ENCODE measurements at places on chromosomes 5 and 9. TPM values are rescaled to one million over a fixed set of nuclear protein-coding genes. Genes with fewer than 3 reads are reported as not detected.

The BHMT2 gene
- total RNA-seq = 4.6 TPM

The SLC25A48 gene
- not detected for total RNA-seq

DNA sequence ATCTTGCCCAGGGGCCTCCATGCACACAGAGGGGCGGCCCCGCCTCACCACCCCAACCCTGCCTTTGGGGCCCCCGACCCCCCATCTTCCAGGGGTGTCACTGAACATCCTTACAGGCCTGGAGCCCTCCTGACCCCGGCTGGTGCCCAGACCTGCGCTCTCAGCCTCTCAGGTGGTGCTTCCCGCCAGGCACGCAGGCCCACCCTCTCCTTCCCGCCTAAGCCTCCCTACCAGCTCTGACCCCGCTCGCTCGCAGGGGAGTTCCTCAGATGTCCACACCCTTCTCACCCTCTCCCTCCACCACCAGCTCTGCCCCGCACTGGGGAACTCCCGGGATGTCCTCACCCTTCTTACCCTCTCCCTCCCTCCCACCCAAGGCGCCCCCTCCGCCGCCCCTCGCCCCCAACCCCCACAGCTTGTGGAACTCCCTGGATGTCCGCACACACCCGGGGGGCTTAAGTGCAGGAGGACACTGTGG is 12.3 kb upstream of the QRFP start:
- no peak overlapping the region for H3K27ac ChIP-seq
- H3K27me3 ChIP-seq = no peaks in the 10 kb centered on the region
- H3K36me3 ChIP-seq = no peaks in the 10 kb centered on the region

DNA sequence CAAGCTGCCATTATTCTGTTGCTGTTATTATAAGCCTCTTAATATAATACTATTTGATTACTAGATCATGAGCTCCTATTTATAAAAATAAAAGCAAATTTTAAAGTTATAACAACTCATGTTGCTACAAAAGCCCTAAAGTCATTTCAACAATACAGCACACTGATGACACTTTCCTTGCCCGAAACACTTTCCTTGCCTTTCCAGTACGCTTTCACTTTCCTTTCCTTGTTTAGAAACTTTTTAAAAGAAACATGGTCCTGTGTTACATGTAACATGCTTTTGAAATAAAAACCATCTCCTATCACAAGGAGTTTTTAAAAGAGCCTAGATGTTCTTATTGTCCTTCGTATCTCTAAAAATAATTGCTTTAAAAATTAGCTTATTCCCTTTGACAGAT is 688.4 kb downstream of the PTPRD start:
- no peak overlapping the region for H3K4me3 ChIP-seq
- no peak for DNase-seq
- H3K36me3 ChIP-seq = no peaks in the 10 kb centered on the region
- H3K27me3 ChIP-seq = no peaks in the 10 kb centered on the region
- no peak overlapping the region for H3K27ac ChIP-seq

GRCh38 chr9:69331444-69331843 is 6.4 kb downstream of the ENTREP1 start:
- DNase-seq = no peak
- no peaks in the 10 kb centered on the region for H3K36me3 ChIP-seq
- peaks cover 6% of the 10 kb centered on the region for H3K4me1 ChIP-seq
- H3K27ac ChIP-seq = no peak overlapping the region
- no peak overlapping the region for H3K4me3 ChIP-seq
- no peaks in the 10 kb centered on the region for H3K27me3 ChIP-seq

DNA sequence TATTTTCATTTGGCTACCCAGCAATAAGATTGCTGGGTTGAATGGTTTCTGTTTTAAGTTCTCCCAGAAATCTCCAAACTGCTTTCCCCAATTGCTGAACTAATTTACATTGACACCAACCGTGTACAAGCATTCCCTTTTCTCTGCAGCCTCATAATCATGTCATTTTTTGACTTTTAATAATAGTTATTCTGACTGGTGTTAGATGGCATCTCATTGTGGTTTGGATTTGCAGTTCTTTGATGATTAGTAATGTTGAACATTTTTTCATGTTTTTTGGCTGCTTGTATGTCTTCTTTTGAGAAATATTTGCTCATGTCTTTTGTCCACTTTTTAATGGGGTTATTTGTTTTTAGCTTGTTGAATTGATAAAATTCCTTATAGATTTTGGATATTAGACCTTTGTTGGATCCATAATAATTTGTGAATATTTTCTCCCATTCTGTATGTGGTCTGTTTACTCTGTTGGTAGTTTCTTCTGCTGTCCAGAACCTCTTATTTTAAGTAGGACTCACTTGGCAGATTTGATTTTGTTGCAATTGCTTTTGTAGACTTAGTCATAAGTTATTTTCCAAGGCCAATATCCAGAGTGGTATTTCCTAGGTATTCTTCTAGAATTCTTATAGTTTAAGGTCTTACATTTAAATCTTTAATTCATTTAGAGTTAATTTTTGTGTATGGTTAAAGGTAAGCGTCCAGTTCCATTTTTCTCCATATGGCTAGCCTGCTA is 793.7 kb downstream of the BRINP1 start:
- no peak for DNase-seq
- H3K4me3 ChIP-seq = no peak overlapping the region
- H3K27me3 ChIP-seq = no peaks in the 10 kb centered on the region
- H3K4me1 ChIP-seq = no peaks in the 10 kb centered on the region
- no peaks in the 10 kb centered on the region for H3K36me3 ChIP-seq
- H3K27ac ChIP-seq = no peak overlapping the region

The MARCHF3 gene
- 17.0 TPM for total RNA-seq

DNA sequence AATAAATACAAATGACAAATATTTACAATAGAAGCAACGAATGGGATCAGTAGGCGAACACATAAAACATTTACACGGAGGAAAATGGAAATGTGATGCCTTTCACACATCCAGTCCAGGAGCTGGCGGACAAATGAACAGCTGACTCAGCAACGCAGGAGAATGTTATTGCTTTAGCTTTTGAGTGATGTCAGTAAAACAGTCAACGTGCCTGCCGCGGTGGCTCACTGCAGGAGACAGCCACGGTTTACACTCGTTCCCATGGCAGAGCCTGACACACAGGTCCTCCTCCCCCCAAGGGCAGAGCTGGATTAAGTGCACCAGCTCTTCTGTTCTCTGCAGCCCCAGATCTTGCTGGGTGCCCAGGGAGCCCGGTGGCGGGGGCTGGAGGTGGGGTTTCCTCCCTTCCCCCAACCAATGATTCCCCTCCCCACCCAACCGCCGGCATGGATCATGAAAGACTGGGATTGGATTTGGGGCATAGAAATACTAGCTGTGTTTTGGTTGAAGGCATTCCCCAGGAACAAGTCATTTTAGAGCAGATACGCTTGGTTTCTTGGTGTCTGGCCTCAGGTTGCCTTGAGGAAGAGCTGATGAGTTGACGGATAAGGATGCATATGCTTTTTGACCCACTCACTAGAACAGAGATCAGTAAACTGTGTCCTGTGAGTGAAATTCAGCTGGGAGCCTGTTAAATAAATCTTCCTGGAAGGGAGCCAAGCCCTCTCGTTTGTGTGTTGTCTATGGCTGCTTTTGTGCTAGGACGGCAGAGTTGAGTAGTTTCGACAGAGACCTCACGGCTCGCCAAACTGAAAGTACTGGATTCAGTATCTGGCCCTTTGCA is 12.5 kb downstream of the STC2 start:
- DNase-seq = peak; percentile 85
- H3K4me1 ChIP-seq = peaks cover 5% of the 10 kb centered on the region
- H3K4me3 ChIP-seq = no peak overlapping the region
- no peaks in the 10 kb centered on the region for H3K27me3 ChIP-seq

DNA sequence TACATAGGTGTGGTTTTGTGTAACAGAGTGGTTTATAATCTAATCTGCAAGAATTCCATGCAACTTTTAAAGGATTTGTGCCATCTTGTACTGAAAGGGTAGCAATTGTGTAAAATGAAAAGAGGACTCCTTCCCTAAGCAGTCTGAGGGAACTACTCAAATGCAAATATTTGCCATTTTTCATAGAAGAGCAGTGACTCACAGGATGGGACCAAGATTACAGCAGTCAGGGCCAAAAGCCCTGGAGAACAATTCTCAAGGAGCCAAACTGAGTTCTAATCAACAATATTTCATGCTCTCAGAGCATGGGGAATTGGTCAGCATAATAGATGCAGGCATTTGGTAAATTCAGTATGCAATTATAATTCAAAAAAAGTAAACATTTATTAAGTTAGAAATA is 495.8 kb downstream of the CHSY3 start:
- no peak overlapping the region for H3K4me3 ChIP-seq
- no peaks in the 10 kb centered on the region for H3K27me3 ChIP-seq
- H3K36me3 ChIP-seq = no peaks in the 10 kb centered on the region
- no peak overlapping the region for H3K27ac ChIP-seq

GRCh38 chr5:151820903-151821302 is 49.1 kb downstream of the G3BP1 start:
- DNase-seq = no peak
- no peaks in the 10 kb centered on the region for H3K27me3 ChIP-seq
- H3K4me3 ChIP-seq = no peak overlapping the region
- H3K36me3 ChIP-seq = no peaks in the 10 kb centered on the region
- no peak overlapping the region for H3K27ac ChIP-seq

DNA sequence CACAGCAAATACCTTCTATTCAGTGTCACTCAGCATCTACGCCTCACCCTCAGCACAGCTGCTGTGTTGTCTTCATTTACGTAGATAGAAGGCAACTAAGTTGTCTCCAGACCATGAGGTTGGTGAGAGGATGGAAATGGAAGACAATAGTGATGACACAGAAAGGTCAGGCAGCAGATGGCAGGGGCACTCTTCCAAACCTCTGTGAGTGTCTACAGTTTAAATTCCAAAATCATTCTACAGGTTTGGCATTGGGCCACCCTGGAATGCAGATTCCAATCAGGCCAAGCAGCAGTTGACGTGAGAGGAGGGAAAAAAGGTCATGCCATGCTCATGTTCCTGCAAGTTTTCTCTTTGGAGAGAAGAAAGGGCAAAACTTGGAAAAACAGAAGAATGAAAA is 68.7 kb upstream of the ADAMTSL1 start:
- DNase-seq = no peak
- no peaks in the 10 kb centered on the region for H3K4me1 ChIP-seq
- no peak overlapping the region for H3K27ac ChIP-seq
- H3K4me3 ChIP-seq = no peak overlapping the region
- H3K27me3 ChIP-seq = no peaks in the 10 kb centered on the region
- no peaks in the 10 kb centered on the region for H3K36me3 ChIP-seq

GRCh38 chr9:4180907-4181605 is 118.8 kb downstream of the GLIS3 start:
- no peaks in the 10 kb centered on the region for H3K27me3 ChIP-seq
- DNase-seq = no peak
- H3K27ac ChIP-seq = no peak overlapping the region
- H3K4me3 ChIP-seq = no peak overlapping the region
- H3K36me3 ChIP-seq = no peaks in the 10 kb centered on the region
- peaks cover 2% of the 10 kb centered on the region for H3K4me1 ChIP-seq

GRCh38 chr5:78289911-78290310 is 4.6 kb downstream of the AP3B1 start:
- DNase-seq = no peak
- H3K27ac ChIP-seq = no peak overlapping the region
- no peaks in the 10 kb centered on the region for H3K27me3 ChIP-seq
- H3K4me3 ChIP-seq = no peak overlapping the region
- no peaks in the 10 kb centered on the region for H3K36me3 ChIP-seq

- H3K4me3 ChIP-seq = no peak overlapping the region
- H3K36me3 ChIP-seq = no peaks in the 10 kb centered on the region
- no peak for DNase-seq
Measured at GRCh38 chr5:111068213-111068612, 3.3 kb upstream of the TSLP start.

DNA sequence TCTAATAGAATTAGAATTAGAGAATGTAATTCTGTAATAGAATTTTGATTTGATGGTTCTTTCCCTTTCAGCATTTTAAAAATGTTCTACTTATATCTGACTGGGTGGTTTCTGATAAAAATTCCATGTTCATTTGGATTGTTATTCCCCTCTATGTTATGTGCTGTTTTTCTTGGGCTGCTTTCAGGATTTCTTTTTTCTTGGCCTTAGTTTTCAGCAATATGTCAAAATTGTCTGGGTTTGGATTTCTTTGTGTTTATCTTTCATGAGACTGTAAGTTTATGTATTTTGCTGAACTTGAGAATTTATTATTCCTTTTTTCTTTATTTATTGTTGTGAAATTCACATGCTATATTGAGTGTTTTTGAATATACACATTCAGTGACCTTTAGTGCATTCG is 189.1 kb downstream of the RANBP17 start:
- peak; percentile 61 for DNase-seq
- no peaks in the 10 kb centered on the region for H3K27me3 ChIP-seq
- H3K27ac ChIP-seq = no peak overlapping the region
- H3K4me1 ChIP-seq = no peaks in the 10 kb centered on the region

DNA sequence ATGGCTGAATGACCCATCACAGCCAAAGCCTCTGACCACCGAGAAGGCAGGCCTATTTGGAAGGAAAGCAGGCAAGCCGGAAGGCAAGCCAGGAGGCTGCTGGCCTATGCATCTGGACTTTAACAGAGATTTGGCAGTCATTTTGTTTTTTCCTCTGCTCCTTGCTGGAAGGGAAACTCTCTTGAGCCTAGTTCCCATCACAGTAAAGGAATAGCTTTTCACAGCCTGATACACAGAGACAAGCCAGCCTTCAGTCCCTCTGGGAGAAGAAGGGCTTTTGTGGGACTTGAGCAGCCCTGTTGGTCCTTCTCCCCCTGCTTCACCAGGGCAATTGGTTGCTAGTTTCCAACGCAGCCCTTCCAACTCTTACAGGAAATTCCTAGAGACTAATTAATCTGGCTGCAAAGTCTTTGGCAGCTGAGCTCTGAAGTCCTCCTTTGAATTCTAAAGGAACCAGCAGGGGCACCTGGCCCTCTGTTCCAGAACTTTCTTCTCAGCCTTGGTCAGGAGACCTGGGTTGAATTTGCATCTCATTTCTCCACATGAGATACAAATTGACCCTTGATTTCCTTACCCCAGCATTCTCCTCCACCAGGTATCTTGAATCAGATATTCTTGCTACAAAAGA is 157.3 kb upstream of the EPB41L4A start:
- H3K36me3 ChIP-seq = no peaks in the 10 kb centered on the region
- no peak overlapping the region for H3K27ac ChIP-seq
- H3K4me1 ChIP-seq = no peaks in the 10 kb centered on the region
- no peaks in the 10 kb centered on the region for H3K27me3 ChIP-seq
- H3K4me3 ChIP-seq = no peak overlapping the region

The NR6A1 gene
- total RNA-seq = 4.0 TPM

The CCDC187 gene
- 16.8 TPM for total RNA-seq

The CTXN3 gene
- total RNA-seq = not detected

DNA sequence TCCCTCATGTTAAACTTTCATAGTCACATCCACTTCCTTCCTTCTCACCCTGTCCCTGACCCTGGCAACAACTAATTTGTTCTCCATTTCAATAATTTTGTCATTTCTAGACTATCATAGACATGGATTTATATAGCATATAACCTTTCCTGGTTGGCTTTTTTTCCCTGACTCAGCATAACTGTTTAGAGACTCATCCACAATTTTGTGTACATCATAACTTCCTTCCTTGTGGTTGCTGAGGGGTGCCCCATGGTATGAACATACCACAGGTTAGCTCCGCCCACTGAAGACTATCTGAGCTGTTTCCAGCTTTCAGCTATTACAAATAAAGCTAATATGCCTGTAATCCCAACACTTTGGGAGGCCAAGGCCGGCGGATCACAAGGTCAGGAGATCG is 137.3 kb downstream of the PHF2 start:
- no peaks in the 10 kb centered on the region for H3K4me1 ChIP-seq
- no peak overlapping the region for H3K4me3 ChIP-seq
- H3K27ac ChIP-seq = no peak overlapping the region
- no peak for DNase-seq
- H3K36me3 ChIP-seq = no peaks in the 10 kb centered on the region
- H3K27me3 ChIP-seq = no peaks in the 10 kb centered on the region

- no peaks in the 10 kb centered on the region for H3K27me3 ChIP-seq
- H3K4me3 ChIP-seq = no peak overlapping the region
- no peaks in the 10 kb centered on the region for H3K36me3 ChIP-seq
- H3K4me1 ChIP-seq = no peaks in the 10 kb centered on the region
Measured at GRCh38 chr9:4118666-4119065, 181.2 kb downstream of the GLIS3 start.
